Fibroblast of mammary gland (primary cell): ENCODE measurements at places on chromosomes 3 and 15.

DNA sequence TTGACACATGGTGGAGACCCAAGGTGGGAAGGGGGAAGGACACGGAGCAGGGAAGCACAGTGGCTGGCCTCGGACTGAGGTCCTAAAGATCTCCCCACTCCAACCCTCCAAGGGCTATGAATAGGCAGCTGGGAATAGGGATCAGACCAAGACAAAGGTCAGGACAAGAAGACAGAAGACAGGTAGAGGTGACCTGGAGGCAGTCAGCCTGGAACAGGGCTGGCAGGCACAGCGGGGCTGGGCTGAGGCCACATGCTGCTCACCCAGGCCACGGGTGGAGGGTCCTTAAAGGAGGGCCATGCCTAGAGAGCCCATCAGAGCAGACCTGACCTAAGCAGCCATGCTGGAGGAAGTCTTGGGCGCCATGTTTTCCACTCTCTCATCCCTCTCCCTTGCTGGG lies 2.7 kb upstream of the PLA2G4D start:
- no peak for DNase-seq

- no peak for DNase-seq
These were observed 108.4 kb downstream of the OXNAD1 start for GRCh38 chr3:16373341-16373946.

GRCh38 chr3:144816323-144816722 lies 844.7 kb downstream of the DIPK2A start:
- peak; percentile 5 for DNase-seq

DNA sequence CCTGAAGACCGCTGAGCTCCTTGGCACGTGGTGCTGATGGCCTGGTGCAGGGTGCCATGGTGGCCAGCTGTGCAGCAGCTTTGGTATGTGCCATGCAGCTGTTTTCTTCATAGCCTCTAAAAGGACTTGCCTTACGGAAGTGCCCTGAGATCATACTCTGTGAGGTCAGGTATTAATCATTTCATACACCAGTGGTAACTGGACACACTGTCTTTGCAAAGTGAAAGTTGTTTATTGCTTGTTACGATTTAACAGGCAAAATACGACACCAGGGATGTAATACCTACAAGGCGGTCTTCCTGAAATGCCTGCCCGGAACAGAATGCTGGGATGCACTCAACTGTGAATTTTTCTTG lies 184.6 kb downstream of the ATP10A start:
- no peak for DNase-seq

GRCh38 chr3:55455915-55456314 lies 31.2 kb downstream of the WNT5A start:
- DNase-seq, result no peak

GRCh38 chr3:177330779-177331178 lies 133.5 kb upstream of the TBL1XR1 start:
- DNase-seq, result peak; percentile 34

DNA sequence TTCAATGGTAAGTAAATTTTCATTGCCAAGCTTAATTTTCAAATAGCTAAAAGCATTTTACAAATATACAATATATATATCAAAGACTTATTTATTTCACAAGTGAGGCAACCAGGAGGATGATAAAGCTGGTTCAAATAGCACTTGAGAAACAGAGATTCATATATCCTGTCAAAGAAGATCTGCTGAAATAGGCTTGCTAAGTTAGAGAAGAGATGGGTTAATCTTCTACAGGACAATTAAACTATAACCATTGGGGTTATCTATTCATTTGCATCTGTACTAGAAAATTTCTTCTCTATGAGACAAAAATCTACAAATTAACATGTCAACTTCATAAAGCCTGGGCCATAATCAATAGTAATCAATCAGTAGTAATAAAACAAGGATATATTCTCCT lies 637.7 kb upstream of the UBE2E2 start:
- DNase-seq, result no peak

DNA sequence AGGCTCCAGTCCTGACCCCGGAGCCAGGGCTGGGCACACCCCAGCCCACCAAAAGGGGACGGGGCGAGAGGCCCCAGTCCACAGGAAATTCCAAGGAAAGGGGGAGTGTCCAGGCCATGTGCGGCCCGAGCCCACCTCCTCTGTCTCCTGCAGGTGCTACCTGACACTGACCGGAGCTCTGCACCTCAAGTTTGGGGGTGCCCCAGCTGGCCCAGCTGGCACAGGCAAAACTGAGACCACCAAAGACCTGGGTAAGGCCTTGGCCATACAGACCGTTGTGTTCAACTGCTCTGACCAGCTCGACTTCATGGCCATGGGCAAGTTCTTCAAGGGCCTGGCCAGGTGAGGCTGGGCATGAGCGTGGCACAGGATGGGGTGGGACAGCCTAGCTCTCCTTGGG lies 44.9 kb downstream of the DNAH1 start:
- no peak for DNase-seq

- DNase-seq, result no peak
These were observed 67.8 kb upstream of the ATP13A3 start for GRCh38 chr3:194554473-194555123.

DNA sequence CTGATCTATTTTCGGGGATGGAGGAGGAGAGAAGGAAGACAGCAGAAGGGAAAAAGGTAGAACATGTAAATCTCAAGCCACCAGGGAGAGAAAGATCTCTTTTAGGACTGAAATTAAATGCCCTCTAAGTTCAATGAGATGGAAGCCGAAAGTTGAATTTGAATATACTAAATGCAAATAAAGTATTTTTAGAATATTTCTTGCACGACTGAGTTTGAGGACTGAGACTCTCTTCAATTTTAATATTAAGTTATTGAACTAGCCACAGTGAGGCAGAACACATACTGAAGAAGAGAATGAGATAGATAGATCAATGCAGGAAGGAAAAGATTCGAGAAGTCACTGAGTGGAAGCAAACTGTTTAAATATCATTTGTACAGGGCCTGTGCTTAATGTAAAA lies 399.9 kb upstream of the CBLB start:
- no peak for DNase-seq

- DNase-seq, result no peak
These were observed 396.0 kb upstream of the MCTP2 start for GRCh38 chr15:93835344-93835743.

DNA sequence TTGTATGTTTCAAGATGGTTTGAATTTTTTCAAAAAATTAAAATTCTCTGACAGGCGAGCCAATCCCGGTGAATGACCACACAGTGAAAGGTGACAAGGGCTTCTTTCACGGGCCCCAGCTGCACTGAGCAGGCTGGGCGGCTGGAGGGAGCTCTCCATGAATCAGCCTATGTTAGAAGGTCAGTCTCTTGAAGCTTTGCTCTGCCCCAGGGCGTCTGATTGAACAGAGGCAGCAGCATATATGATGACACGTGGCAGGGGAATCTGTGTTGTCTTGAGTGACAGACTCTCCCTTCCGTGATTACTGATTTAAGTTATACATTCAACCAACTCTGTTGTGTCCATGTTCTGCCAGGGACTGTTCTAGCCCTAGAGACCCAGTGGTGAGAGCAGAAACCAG lies 51.5 kb downstream of the ISG20 start:
- DNase-seq, result no peak

GRCh38 chr15:51185213-51186159 lies 90.8 kb upstream of the TNFAIP8L3 start:
- no peak for DNase-seq

GRCh38 chr3:175340338-175341015 lies 481.3 kb downstream of the NAALADL2 start:
- no peak for DNase-seq

DNA sequence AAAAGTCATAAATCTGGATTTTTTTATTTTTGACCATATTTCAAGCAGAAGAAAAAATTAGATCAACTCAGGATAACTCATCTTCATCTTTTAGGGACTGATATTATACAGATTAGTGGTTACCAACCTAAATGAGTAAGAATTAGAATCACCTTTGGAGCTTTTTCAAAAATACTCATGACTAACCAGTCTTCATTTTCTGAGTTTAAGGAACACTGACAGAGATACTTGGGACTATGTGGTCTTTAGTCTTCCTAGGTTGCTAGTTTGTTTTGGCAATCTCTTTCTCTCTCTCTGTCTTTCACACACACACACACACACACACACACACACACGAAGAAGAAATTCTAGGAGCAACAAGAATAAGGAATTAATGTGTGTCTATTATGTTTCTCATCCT lies 50.1 kb downstream of the TMOD3 start:
- peak; percentile 90 for DNase-seq

GRCh38 chr3:22734207-22734606 lies 468.9 kb upstream of the UBE2E2 start:
- DNase-seq, result no peak

- DNase-seq, result no peak
These were observed 52.2 kb downstream of the SATB1 start for GRCh38 chr3:18372786-18373405.

DNA sequence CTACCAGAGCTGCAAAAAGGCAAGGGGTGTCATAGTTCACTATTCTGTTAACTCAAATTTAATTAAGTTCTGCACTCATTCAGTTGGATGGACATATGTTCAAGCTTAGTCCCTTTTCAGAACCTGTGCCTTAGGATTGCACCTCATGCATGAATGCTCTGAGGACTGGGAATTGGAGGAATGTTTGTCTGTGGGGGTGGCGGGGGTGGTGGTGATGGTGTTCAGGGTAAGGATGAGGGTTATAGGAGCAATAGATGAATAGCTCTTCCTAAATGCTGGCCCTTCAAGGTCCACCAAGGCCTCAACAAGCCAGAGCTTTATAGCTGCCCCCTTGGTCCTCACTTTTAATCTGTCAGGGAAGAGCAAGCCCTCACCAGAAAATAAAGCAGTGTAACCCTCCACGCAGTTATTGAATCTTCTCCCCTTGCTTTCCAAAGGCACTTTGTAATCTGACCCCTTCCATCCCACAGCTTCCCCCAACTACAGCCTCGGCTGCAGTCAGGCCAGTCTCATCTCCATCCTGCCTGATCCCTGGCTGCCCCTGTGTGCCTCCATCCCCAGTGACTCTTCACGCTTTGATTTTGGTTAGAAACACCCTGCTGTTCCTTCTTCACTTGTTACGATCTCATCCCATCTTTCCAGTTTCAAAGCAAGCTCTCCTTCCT lies 221.6 kb upstream of the LMCD1 start:
- no peak for DNase-seq

- peak; percentile 40 for DNase-seq
These were observed 45.9 kb downstream of the SLC12A8 start for GRCh38 chr3:125166599-125167136.

DNA sequence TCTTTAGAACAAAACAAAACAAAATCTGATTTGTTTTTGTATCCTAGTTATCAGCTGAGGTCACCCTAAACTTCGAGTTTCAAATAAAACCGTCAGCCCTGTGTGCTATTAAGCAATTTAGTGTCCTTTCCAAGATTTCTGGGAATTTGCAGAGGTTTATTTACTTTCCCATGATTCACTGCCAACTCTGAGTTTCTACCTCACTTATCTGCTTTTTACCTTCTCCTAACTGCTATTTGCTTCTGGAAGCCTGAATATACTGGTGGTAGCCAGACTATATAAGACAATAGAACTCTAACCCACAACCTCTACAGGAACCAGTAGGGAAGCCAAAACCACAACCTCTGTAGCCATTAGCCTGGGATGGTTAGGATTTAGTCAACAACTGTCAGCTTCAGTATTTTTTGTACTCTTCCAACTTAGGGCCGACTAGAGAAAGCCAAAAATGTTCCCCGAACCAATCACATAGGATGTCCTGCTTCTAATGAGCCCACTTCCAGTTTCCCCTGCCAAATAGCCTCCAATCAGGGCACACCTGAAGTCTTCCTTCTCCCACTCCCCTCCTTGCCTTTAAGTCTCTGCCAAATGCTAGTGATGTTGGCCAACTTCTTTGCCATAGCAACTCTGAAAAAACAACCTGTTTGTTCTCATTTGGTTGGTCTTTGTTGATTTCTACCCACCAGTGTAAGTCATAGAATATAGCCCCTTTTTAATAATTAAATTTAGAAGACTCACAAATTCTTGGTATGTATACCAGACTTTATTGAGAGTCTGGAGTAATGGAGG lies 273.1 kb downstream of the ULK4 start:
- DNase-seq, result peak; percentile 67

GRCh38 chr3:45568848-45569762 lies 25.4 kb upstream of the LIMD1 start:
- DNase-seq, result no peak

GRCh38 chr3:58218904-58219303 lies 8.1 kb upstream of the DNASE1L3 start:
- DNase-seq, result no peak

GRCh38 chr3:100740207-100740606 lies 30.9 kb downstream of the TFG start:
- peak; percentile 25 for DNase-seq

GRCh38 chr3:176992565-176992964 lies 204.7 kb downstream of the TBL1XR1 start:
- peak; percentile 55 for DNase-seq

GRCh38 chr15:77596821-77597803 lies 35.6 kb downstream of the LINGO1 start:
- DNase-seq, result no peak

DNA sequence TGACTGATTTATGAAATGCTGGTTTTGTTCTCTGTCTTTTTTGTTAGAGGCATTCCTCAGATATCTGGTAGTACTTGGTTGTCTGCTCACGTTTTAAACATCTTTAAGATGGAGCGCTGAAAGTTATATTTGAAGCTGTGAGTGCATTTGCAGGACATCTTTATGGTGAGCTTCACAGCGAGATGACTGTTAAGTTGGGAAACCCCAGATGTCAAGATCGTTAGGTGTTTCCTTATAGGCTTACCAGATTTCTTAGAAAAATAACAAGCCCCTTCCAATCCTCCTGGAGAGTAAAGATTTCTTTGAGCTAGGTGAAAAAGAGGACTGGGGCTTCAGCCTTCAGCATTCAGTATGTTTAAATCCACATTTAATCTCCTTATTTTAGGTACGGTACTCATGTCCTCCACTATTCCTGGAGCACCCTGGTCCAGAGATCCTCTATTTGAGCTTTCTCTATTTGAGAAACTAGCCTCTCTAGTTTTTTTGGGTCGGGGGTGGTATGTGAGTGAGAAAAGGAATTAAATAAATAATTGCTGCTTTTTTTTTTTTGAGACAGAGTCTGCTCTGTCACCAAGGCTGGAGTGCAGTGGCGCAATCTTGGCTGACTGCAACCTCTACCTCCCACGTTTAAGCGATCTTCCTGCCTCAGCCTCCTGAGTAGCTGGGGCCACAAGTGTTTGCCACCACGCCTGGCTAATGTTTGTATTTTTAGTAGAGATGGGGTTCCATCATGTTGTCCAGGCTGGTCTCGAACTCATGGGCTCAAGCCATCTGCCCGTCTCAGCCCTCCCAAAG lies 72.3 kb downstream of the ZNF609 start:
- DNase-seq, result peak; percentile 14

DNA sequence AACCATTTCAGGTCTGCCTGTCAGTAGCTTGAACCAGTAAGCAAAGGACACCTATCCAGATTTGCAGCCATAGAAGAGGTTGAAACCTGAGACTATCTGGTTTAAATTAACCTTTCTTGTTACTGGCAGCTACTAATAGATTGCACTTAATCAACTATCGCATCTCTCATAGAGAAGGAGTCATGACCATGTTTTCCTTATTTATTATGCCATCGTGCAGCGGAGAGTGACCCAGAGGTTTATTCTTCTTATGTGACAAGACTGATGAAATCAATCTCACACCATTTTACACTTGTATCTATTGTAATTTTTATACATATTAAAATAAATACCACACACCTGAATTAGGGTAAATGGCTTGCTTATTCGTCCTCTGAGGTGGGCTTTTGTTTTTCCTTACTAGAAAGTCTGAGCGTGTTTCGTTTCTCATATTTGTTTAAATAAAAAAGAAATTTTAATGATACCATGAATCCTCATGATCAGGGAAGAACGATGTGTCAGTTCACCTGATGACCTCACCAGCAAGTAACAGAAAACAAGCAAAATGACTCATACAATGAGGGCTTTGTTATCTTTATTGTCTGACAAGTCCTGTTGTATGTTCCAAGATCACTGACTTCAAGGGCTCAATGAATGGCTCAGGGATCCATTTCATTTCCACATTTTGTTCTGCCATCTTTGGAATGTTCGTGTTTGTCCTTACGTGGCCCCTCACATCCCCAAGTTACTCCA lies 379.5 kb upstream of the DPH6 start:
- DNase-seq, result peak; percentile 35
